ENCODE measurements at places on chromosomes 2 and 18.

GRCh38 chr2:48414980-48415835 is 114.7 kb upstream of the STON1 start:
- DNase-seq = peak; percentile 29

GRCh38 chr2:12005886-12006681 is 259.7 kb downstream of the LPIN1 start:
- peak; percentile 77 for DNase-seq

- DNase-seq = no peak
Measured at GRCh38 chr18:31077878-31078277, 24.3 kb downstream of the DSC2 start.

DNA sequence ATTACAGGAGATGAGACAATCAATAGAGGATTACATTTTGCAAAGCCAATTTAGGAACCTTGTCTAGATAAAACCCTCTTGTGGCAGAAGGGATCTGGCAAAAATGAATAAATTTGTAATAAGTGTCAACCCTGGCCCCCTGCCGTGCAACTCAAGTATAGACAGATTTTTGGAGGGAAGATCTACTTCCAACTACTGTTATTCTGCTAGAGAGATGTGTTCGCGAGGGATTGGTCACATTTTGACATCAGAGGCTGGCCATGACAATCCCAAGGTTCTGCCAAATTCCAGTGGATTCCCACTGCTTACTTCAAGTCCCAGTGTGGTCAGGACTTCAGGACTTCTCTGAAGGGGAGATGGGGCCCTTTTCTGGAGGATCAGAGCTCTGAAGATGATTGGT is 192.6 kb downstream of the SH3RF3 start:
- no peak for DNase-seq

DNA sequence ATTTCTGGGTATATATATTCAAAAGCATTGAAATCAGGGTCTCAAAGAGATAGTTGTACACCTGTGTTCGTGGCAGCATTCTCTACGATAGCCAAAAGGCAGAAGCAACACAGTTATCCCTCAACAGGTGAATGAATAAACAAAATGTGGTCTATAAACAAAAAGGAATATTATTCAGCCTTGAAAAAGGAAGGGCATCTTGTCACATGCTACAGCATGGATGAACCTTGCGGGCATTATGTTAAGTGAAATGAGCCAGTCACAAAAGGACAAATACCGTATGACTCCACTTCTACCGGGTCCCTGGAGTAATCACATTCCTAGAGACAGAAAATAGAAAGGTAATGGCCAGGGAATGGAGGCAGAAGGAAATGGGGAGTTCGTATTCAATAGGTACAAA is 228.8 kb downstream of the SH3BP4 start:
- no peak for DNase-seq

DNA sequence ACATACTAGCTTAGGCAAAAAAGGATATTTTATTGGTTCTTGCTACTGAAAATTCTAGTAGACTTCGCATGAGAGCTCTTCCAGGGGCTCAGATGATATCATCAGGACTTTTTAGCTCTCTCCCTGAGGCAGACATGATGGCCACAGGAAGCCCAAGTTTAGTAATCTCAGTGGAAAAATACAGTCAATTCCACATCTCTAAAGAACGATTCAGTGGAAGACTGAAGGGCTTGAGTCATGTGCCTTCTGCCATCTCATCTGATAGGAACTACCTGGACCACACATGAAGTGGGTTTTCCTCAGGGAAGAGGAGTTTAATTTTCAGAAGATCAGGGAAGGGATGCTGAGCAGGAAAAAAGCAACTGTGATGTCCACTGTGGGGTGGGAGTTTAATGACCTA is 117.3 kb downstream of the TTC27 start:
- no peak for DNase-seq

DNA sequence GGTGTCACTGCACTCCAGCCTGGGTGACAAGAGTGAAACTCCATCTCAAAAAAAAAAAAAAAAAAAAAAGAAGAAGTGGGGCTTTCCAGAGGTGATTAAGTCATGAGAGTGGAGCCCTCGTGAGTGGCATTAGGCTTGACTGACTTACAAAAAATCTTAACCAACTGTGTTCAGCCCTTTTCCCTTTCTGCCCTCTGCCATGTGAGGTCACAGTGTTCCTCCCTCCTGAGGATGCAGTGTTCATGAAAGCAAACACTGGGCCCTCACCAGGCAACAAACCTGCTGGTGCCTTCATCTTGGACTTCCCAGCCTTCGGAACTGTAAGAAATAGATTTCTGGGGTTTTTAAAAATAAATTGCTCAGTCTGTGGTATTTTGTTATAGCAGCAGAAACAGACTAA is 37.0 kb upstream of the METTL21A start:
- peak; percentile 20 for DNase-seq

GRCh38 chr18:22424565-22424963 is 6.8 kb upstream of the CTAGE1 start:
- DNase-seq = no peak

Data from femur (tissue), 1 donor.